ENCODE measurements at places on chromosomes 3 and 15.

DNA sequence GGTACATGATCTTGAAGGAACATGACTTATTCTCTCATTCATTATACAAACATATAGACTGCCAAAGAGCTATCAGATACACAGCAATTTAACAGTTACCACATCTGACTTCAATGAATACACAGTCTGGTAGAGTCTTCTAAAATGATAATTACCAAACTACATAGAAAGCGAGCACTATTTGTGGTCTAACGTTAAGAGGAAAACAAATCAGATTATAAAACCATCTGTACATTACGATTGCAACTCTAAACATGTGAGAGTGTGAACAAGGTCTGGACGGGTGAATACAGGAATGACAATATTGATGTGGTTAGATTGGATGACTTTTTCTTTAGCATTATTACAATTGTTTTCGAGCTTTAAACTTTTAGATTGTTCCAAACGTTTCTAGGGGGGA lies 16.3 kb downstream of the CX3CR1 start:
- no peak for DNase-seq

- no peak for DNase-seq
These were observed 7.9 kb downstream of the ACAA1 start for GRCh38 chr3:38129058-38129457.

GRCh38 chr15:57133127-57133968 lies 214.9 kb downstream of the TCF12 start:
- no peak for DNase-seq

DNA sequence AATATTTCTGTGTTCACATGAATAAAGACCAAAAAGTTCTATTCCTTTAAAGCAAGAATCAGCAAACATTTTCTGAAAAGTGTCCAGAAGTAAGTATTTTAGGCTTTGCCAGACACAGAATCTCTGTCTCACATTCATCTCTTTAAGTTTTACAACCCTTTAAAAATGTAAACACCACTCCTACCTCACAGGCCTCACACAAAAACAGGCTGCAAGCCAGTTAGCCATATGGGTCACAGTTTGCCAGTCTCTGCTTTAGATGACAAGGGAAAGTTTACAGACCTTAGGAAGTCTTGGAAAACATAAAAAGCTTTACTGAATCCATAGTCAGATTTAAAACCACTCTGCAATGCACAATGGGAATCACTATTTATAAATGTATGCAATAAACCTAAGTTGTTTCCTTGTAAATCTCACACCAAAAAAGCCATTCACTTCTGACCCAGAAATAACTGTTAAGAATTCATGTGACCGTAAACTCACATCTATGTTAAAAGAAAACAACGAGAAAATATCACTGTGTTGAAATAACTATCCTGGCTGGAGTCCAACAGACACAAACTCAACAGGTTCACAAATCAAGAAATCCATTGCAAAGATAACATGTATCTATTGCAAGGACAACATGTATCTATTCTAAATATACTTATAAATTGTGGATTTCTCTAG lies 308.2 kb downstream of the ULK4 start:
- no peak for DNase-seq

DNA sequence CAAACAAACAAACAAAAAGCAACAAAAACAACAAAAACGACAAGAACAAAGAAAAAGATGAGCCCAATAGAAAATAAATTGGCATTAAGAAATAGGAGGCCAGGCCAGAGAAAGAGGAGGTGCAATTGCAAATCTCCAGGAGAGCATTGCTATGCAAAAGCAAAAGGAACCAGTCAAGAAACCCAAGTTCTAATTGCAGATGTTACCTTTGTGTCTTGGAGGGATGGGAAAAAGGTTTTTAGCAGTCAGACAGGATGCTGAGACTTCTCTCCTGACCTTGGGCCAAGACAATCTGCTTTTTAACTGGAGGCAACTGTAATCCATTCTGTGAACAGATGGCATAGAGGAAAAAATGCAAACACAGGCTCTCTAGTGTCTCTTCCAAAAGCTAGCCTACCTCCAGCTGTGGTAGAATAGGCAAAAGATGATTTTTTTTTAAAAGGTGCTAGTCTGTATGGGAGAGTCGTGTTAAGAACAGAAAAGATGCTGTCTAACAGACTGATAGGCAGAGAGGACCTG lies 56.4 kb downstream of the LSAMP start:
- no peak for DNase-seq

DNA sequence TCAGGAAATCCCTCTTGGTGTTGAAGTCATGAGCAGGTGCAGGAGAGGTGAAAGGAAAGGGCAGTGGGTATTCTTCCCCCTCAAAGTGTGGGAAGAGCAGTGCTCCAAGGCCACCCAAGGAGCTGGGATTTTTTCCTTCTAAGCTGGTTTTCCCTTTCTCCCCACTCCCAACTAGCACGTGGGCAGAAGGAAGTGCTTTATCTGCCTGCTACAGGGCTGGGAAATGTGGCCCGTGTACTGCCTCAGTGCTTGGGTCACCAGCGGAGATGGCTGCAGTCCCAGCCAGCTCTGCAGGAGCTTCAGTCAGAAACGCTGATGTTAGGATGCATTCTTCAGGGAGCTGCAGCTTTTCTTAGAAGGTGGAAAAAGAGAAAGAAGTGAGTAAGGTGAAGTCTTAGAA lies 99.2 kb downstream of the CACNA1D start:
- DNase-seq = no peak

GRCh38 chr3:12934431-12934830 lies 93.1 kb upstream of the RPL32 start:
- DNase-seq = no peak

- no peak for DNase-seq
These were observed 18.3 kb downstream of the GNB5 start for GRCh38 chr15:52172869-52173268.

DNA sequence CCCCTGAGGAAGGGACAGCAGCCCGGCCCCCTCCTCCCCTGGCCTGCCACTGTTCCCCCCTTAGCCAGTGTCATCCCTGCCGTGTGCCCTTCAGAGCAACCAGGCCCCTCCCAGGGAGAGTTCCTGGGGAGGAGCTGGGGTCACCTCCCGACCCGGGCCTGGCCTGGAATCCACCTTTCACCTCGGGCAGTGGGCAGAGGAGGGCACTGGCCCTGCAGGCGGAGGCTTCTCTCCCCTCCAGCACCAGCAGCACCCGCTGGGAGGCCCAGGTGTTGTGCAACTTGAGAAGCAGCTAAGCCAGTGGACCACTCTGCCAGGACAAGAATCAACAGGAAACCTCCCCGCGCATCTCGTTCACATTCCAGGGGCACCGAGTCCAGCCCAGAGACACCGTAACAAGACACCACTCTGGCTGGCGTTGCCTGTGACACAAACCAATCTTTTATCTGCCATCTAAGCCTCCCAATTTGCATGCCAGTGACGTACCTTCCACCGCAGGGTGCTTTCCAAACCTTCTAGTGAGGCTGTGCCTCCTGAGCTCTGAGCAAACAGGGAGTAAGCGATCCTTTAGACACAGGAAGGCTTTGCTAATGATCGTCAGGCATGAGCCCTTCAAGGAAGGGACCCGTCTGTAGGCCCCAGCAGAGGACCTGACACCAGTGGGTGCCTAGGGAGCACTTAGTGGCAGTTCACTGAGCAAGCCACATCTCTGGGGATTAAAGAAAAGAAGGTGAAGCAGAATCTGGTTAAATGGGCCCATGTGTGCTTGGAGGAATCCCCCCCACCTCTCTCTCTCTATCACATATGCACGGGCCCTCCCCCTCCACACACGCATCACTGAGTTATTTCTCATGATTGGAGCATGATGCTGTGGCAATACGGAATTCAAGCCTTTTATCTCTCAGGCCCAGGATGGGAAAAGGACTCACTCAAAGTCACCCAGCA lies 98.9 kb upstream of the TLE3 start:
- DNase-seq = peak; percentile 20

DNA sequence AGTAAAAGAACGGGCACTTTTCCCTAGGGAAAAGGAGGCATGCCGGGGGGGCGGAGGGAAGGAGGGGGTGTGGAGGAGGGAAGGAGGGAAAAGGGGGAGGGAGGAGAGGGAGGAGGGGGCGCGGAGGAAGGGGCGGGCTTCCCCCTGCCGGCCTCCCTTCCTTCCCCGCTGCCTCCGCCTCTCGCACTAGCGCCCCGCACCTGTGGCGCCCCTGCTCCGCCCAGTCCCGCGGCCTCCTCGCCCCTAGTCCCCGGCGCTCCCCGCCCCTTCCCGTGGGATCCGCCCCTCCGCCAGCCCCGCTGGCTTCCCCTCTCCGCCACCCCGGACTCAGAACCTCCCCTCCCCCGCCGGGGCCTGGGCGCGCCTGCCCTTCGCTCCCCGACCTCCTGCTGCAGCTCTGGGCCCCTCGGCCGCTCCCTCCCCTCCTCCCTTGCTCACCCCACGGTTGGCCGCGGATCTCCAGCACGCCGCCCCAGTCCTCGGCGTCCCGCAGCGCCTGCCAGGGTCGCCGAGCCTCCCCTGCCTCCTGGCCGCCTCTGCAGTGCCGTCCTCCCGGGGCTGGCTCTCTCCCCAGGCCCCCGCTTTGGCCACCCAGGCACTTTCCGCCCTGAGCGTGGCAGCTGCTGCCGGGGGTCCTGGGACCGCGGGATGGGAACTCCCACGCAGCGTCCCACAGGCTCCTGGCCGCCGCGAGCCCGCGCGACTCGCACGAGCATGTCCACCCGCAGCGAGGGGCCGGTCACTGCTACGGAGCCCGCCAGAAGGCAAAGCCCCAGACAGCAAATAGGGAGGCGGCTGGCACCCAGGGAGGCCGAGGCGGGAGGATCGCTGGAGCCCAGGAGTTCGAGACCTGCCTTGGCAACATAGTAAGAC lies 147.4 kb downstream of the TJP1 start:
- DNase-seq = no peak

DNA sequence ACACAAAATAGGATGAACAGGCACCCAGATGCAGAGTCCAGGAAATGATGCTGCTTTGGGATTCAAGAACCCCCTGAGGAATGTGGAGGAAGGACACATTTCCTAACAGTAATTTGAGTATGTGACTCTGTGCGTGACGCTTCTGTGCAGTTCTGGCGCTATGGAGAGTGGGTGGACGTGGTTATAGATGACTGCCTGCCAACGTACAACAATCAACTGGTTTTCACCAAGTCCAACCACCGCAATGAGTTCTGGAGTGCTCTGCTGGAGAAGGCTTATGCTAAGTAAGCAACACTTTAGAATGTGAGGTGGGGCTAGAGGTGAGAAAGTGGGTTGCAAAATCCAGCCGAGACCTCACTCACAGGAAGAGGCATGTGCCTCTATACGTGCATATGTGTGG lies 28.3 kb downstream of the CAPN3 start:
- DNase-seq = no peak

DNA sequence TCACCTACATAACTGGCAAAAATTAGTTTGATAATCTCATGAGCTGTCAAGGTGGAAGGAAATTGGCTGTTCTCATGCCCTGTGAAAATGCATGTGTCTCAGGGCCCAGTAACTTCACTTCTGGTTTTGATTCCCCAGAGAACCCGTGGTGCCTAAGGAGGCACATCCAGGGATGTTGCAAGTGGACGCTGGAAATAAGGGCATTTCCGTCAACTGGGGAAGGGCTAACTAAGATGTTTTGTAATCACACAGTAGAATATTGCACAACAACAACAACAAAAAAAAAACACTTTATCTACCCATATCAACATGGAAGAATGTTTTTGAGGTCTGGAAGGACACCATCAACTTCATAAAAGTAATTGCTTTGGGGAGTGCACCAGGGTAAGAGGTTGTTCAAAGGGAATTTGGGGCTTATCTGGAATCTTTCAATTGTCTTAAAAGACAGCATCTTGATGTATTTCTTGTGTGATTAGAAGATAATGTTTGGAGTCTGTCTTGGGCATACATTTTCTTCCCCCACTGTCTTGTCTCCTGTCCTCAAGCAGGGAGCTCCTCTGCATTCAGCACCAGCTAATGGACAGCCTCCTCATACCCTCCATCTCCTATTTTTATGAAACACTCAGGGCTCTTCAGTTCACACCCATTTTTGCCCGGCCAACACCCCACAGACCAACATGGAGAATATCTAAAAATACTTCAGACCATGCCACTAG lies 37.2 kb upstream of the PRR20G start:
- no peak for DNase-seq

- no peak for DNase-seq
These were observed 43.2 kb upstream of the LEKR1 start for GRCh38 chr3:156782921-156783320.

- no peak for DNase-seq
These were observed 79.6 kb upstream of the DCBLD2 start for GRCh38 chr3:98980915-98981596.

DNA sequence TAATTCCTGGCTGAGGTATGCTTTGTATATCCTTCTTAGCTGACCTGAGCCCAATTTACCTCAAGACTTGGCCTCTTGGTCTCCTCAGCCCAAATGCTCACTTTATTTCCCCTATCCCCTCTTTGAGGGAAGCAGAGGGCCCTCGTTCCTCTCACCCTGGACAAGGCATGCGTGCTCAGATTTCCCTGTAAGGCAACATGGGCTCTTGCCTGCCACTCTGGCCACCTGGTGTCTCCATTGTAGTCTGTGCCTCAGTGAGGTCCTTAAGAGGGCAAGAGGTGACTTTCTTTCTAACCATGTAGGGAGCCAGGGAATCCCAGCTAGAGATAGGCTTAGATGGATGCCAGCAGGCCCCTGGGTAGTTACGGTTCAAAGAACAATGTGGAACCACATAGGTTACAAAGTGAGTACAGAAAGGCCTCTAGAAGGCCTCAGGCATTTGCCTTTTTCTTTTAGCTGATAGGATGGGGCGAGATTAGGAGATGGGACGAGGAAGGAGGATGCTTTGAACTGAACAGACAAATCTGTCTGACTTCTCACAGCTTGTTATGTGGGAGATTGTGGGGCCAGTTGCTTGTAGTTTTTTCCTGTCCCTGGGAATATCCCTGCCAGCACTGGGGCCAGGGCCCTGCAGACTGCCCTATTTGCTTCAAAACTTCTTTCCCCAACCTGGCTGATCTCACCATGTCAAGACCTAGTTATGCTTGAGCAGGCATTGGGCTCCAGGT lies 1.1 kb upstream of the INTS14 start:
- no peak for DNase-seq

- no peak for DNase-seq
These were observed 34.5 kb upstream of the TRPM1 start for GRCh38 chr15:31136016-31136415.

GRCh38 chr3:59731943-59732342 lies 682.1 kb upstream of the CFAP20DC start:
- DNase-seq = no peak

DNA sequence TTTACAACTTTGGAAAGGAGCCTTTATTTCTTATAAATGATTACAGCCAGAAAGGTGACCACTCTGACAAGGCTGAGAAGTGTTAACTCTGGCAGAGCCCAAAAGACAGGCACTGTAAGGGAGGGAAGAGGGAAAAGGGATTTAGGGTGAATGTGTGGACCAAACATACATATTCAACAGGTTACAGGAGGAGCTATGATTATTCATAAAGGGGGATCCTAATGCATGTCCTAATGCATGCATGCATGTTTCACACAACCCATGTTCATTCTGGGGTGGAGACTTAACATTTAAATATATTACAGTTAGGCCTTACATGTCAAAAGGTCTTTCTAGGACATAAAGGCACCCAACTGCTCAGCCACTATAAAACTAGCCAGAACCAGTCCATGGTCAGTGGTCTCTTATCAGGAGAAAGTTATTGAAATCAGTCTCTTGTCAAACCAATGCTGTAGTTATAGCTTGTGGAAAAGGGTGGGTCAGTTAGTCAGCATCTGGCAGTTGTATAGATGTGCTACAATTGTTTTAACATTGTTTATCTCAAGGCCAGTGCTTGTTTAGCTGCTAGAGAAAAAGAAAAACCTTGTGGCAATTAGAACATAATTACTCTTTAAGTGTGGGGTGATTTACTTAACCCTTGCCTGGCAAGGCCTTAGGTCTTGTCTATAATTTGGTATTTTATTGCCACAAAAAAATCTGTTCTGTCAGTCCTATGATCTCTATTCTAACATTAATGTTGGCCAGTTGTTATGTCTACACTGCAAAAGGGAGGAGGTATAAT lies 77.5 kb downstream of the RAD18 start:
- no peak for DNase-seq

GRCh38 chr3:30354513-30354912 lies 251.9 kb upstream of the TGFBR2 start:
- DNase-seq = no peak

All from activated CD4-positive, CD25-positive, alpha-beta regulatory T cell (primary cell).